Left hindlimb (tissue), 1 donor: ENCODE measurements at places on chromosomes 6 and 20.

DNA sequence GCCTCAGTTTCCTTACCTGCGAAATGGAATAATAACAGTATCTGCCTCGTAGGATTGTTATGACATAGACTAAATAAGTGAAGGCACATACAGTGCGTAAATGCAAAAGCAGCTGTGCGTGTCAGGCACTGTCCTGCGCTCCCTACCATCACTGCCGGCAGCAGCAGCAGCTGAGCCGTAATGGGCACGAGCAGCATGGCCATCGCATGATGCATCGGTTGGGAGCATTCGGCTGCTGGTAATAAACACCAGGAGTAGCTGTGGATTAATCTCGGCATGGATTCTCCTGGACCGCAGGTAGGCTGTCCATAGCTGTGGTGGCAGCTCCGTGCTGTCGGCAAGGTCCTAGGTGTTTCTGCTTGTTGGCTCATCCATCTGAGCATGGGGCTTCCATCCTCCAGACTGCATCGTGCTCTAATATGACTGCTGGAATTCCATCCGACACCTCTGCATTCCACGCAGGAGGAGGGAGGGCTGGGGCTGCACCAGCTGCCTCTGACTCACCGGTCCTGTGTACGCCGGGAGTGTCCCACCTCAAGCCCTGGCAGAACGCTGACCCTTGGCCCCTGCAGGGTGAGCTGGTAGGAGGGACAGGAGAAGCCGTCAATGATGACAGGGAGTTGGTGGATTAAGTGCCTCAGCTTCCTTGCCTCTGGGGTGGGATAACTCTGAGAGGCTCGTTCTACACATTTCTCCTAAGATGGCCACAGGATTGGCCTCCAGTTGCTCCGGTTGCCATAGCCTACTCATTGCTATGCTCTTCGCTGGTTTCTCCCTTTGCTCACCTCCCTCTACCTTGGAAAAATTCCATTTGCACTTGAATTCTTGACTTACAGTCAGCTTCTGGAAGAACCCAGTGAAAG is 100.9 kb upstream of the PMEPA1 start:
- no peak for DNase-seq

DNA sequence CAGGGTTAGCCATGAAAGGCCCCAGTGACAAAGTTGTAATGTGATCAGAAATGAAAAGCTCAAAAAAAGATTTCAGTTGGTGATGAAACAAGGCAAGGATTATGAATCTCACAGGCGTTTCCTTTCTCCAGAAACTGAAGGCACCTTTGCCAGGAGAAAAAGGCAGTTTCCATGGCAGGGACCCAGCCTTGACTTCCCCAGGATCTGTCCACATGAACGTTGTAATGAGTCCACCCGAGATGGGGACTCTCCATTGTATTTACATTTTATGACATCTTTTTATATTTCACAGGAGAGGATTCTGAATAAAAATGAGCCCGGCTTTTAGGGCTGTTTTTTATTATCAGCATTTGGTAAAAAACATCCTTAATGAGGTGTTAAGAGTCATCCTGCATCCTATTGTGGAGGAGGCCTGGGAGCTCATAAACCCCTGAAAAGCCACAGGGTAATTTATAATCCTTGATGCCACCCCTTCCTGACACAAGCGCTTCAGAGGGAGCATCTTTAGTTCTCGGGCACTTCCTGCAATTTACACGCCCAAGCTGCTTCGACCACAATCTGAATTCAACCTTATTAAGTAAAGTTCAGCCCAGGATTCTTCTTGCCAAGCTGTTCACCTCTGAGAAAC is 74.1 kb upstream of the SALL4 start:
- no peak for DNase-seq

DNA sequence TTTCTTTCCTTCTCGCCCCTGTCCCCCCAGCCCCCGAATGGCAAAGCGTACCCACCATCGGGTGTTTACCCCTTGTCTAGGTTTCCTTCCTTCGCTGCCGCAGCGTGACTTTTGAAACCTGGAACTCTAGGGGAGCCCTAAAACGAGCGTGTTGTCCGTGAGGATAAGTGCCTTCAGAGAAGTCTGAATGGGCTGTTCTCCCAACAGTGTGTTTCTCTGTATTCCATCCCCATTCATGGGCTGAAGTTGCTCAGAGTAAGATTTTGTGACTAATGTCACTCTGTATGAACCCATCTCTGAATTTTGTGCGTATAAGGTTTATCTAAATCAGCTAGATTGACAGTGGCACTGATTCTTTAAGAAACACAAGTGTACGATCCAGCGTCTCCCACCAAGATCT is 949 bp downstream of the MACROD2 start:
- DNase-seq, result no peak

GRCh38 chr6:84641076-84641475 is 123.3 kb downstream of the TBX18 start:
- no peak for DNase-seq

- DNase-seq, result no peak
Measured at GRCh38 chr6:156839591-156840001, 62.4 kb downstream of the ARID1B start.

GRCh38 chr20:21149344-21149743 is 23.5 kb downstream of the KIZ start:
- no peak for DNase-seq

DNA sequence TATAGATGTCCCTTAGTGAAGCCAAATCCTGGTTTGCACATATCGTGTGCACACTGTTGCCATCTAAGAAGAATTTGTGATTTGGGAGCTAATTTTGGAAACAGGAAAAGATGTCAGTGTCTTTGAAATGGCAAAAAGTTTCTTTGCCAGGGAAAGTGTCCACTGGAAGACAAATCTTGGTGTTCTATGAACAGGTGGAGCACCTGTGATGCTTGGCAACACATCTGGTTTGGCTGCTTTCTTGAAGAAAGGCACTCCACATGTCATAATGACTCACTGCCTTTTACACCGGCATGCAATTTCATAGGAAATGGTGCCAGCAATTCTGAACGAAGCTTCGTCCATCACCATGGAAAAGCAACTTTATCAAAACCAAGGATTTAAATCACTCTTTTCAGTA is 1040.0 kb upstream of the MAP3K7 start:
- no peak for DNase-seq

- DNase-seq, result no peak
Measured at GRCh38 chr6:99130897-99131873, 183.4 kb upstream of the FBXL4 start.

- no peak for DNase-seq
Measured at GRCh38 chr6:47690214-47690613, 8.2 kb upstream of the ADGRF4 start.

DNA sequence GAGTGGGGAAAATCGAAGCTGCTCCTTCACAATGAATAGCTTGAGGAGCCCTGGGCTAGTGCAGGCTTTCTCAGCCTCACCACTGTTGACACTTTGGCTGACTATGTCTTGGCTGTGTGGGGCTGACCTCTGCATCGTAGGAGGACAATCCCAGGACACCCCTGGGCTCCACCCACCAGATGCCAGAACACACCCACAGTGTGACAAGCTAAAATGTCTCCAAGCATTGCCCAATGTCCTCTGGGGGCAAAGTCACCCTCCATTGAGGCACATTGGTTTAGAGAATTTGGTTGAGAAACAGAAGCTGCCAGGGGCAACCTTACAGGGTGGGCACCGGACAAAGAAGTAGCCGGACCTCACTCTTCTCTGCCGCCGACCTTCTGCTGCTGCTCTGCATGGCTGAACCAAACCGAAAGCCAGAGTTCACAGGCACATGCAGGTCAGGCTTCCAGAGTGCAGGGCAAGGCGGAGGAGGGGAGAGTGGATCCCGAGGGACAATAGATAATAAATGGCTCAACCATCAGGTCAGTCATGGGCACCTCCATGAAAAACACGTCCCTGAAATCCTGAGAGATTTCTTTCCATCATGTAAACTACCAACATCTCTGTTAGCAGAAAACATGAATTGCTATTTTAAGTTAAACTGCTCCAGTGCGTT is 189.0 kb downstream of the LRFN2 start:
- no peak for DNase-seq

GRCh38 chr20:23686046-23686750 is 2.6 kb downstream of the CST4 start:
- DNase-seq, result no peak

- no peak for DNase-seq
Measured at GRCh38 chr20:19886661-19887288, 128.7 kb downstream of the RIN2 start.

- no peak for DNase-seq
Measured at GRCh38 chr20:47258745-47259695, 97.5 kb downstream of the ZMYND8 start.

GRCh38 chr6:18088419-18089296 is 33.8 kb downstream of the NHLRC1 start:
- DNase-seq, result no peak

DNA sequence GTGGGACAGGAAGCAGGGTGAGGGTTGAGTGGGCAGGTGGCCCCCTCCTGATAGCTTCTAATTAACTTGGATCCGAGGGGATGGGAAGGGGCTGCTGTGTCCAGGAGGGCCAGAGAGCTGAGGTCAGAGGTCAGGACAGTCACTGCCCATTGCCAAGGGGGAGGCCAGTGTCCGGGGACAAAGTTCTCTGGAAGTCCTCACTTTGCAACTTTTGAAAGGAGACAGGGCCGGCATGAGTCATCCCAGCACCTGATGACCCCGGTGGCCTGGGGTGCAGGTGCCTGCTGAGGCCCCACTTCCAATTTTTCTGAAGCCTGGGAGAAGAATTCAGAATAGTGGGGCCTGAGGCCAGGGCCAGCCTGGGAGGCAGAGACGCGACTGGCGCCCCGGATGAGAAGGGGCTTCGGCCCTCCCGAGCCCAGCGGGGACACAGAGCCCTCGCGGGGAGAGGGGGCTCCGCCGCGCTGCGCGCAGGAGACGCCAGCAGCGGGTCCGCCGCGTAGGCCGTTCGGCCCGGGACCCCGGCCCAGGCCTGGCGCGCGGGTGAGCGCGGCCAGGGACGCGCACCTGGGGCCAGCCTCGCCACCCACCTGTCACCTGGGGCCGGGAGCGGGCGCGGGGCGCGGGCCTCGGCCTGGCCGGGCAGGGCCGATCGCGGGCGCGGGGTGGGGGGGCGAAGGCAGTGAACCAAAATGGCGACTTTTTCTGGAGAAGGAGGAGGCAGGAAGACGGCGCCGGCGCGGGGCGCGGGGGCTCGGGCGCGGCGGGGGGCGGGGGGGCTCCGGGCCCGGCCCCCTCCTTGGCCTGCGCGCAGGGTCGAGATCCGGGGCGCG is 586 bp downstream of the ZNF512B start:
- DNase-seq, result peak; percentile 67

- no peak for DNase-seq
Measured at GRCh38 chr20:10812759-10813327, 139.0 kb upstream of the JAG1 start.

- DNase-seq, result no peak
Measured at GRCh38 chr20:33059741-33060390, 6.2 kb downstream of the BPIFB3 start.
